ENCODE measurements at places on chromosomes 6 and 20.
A peak's percentile ranks its signal among the peaks of the same experiment; 100 is the strongest.

- no peak for DNase-seq
Measured at GRCh38 chr6:4341078-4341797, 205.9 kb upstream of the ECI2 start.

GRCh38 chr20:53247468-53248103 lies 275.4 kb downstream of the TSHZ2 start:
- no peak for DNase-seq

GRCh38 chr20:50099565-50099991 lies 13.4 kb downstream of the UBE2V1 start:
- no peak for DNase-seq

DNA sequence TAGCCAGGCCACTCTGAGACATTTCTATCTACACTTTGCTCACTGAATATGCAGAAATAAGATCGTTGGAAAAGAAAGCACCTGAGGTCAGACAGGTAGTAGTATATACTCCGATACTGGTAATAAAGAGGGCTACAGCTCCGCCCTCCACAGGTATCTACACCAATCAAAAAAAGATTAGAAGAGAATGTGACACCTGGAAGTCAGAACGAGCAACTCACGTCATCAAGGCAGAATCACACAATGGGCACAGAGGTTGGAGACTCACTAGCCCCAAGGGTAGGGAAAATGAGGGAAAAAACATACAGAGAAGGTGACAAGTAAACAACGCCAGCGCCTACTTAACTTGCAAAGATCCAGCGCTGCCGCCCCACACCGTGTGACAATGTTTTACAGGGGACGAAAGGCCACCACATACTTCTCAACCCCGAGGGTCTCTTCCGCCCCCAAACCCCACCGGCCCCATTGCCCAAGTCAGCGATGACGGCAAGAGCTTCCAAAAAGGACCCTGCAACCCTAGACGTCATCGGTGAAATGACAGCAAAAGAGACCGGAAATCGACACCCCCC lies 653 bp downstream of the LMBRD1 start:
- DNase-seq: peak; percentile 5

GRCh38 chr20:37349517-37350491 lies 3.9 kb downstream of the SRC start:
- DNase-seq: no peak

- DNase-seq: no peak
Measured at GRCh38 chr6:36479256-36479655, 36.5 kb downstream of the KCTD20 start.

- no peak for DNase-seq
Measured at GRCh38 chr20:32495949-32496348, 89.2 kb downstream of the NOL4L start.

GRCh38 chr6:63814459-63814858 lies 178.9 kb downstream of the PHF3 start:
- DNase-seq: no peak

- DNase-seq: no peak
Measured at GRCh38 chr6:84027340-84028181, 6.0 kb upstream of the MRAP2 start.

GRCh38 chr6:81547149-81547548 lies 205.3 kb downstream of the TENT5A start:
- DNase-seq: no peak

GRCh38 chr6:105680131-105680530 lies 277.2 kb upstream of the PREP start:
- DNase-seq: no peak

- DNase-seq: no peak
Measured at GRCh38 chr6:116278854-116279231, 887 bp downstream of the TSPYL1 start.

GRCh38 chr6:37029249-37029971 lies 24.0 kb downstream of the FGD2 start:
- no peak for DNase-seq

DNA sequence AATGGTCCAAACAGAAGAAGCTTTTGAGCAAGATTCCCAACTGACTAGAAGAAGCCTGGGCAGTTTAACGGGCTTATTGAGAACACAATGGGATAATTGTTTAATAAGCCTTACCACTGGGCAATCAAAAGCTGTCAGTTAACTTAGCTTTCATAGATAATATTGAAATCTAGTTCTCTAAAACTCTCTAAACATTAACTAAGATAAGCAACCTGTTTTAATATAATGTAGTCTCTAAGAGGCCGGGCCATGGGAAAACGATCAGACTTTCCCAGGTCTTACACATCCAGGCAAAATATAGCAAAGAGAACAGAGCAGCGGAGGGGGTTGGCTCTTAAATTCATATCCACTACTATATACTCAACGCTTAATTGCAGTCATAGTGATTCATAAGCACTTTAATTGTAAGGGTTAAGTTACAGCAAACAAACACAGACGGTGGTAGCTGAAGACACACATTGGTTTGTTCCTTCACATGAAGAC lies 128.0 kb upstream of the FAM83B start:
- no peak for DNase-seq

DNA sequence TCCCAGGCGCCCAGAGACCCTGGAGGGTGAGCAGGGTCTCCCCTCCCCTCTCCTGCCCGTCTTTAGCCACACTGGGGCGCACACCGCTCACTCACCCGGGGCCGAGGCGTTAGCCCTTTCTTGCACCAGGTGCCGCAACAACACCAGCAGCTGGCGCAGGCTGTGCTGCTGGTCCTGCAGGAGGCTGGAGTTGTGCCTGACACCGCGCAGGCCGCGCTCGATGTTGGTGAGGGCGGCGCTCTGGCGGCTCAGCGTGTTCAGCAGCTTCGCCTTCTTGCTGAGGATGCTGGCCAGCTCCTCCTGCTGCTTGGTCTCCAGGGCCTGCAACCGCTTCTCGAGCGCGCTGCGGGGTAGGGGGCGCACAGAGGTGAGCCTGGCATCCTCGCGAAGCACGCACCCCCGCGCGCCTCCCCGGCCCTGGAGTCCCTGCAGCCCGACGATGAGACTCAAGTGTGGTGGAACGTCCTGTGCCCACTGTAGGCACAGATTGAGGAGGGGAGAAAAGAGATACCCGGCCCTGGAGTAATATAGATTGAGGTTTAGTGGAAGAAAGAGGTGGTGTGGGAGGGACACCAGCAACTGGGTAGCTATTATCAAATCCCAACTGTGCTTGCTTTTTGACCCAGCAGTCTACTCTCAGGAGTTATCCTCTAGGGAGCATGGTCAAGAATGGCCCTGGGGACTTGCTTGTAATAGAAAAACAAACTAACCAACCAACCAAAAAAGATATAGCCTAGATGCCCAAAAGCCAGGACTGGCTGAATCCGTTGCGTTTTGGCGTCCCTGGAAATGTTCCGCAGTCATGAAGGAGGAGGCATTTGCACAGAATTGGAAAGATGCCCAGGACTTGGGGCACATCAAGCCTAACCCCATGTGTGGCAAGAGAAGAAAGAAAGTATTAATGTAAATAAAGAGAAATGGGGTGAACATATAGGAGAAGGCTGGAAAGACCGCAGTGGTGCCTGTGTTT lies 30.9 kb downstream of the ANGPT4 start:
- DNase-seq: no peak

DNA sequence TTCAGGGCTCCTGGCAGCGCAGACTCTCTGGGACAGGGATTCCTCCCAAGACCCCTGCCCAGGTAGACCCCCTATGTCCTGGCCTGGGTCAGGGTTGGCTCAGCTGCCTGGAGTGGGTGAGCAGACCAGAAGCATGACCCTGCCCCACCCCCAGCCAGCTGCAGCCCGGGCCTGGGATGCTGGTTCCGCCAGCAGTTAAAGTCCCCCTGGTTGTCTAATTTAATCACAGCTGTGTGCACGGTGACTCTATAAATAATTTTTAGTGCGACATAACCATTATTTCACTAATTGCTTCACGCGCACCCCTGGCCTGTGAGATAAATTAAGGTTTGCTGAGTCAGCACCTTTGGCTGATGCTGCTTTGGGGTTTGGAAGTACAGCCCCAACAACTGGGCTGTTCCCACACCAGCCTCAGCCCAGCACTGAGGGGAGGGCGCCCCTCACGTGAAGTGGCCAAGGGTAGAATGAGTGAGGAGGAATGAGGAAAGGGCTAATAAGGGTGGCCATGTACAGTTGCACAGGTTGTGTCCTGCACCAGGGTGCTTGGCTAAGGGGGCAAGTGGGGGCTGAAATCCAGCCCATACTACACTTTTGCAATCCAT lies 26.1 kb upstream of the CDH22 start:
- no peak for DNase-seq

GRCh38 chr6:105750089-105750488 lies 336.0 kb upstream of the PRDM1 start:
- no peak for DNase-seq

DNA sequence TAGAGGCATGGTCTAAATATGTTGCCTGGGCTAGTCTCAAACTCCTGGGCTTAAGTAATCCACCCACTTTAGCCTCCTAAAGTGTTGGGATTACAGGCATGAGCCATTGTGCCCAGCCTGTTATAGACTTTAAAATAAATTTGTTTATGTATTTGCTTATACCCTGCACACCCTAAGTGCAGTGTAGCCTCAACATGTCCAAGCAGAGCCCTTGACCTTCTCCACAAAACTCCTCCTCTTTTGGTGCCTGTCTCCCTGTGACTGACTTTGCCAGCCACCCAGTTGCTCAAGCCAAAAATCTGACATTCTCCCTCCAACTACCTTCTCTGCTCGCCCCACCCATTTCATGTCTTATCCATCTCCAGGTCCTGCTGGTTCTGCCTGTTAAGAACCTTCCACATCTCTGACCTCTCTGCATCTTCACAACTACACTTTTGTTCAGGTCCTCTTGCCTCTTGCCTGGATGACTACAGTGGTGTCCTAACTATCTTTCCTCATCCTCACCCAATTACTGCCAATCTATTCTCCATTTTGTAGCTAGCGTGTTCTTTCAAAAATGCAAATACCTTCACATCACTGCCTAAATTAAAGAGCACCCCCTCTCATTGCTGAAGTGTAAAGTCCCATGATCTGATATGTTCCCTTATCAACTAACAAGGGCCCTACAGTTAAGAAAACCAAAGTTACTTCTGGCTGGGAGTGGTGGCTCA lies 11.2 kb upstream of the KIFC1 start:
- DNase-seq: no peak

DNA sequence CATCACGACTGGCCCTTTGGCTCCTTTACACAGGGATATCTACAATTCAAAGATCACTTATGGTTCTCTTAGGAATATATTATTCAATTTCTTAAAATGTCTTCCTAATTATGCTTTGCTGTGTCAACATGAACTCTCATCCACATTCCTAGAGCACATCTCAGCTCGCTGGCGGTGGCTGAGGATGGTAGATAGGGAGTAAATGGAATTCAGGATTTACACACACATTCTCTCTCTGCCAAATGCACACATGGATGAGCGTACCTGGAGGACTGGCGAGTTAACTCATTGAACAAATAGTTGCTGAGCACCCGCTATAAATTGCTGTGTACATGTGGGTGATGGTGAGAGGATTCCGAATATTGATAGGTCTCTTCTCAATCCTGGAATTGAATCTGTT lies 4.8 kb upstream of the MRPS10 start:
- DNase-seq: no peak

DNA sequence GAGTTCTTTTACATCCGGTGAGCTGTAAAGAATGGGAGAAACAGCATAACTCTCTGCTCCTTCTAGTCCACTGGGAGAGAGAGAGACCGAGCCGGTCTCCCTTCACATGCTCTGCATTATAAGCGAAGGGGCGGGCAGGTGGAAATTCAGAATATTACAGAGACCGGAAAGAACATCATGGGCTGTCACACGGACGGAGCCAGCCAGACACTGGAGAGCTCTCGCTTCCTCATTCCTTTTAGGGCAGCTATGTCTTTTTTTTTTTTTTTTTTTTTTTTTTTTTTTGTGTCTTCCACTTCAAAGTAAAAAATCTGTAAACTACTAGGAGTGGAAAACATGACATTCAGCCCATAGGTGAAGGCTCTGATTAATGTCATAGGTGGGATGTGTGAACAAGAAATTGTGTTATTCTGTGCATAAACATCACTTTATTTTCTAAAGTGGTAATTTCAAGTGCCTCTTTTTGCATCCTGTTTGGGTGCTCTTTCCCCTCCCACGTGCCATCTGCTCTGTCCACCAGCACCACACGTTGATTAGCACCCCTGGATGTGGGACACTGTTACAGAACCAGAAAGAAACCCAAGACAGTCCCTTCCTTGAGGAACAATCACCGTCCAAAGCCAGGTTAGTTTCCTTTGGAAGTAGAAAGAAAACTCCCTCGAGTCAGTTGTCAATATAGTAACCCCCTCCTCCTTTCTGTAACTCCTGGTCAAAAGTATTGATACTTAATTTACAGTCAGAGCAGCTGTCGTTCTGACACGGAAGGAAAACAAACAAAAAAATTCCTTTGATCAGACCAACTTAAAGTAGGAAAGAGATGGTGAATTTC lies at the start of gene TAGAP:
Gene TAGAP (minus strand): TSS at position 93 of the 829 bp plus-strand sequence. CDS start 845 bp downstream, outside the sequence.
- peak; percentile 75 for DNase-seq

DNA sequence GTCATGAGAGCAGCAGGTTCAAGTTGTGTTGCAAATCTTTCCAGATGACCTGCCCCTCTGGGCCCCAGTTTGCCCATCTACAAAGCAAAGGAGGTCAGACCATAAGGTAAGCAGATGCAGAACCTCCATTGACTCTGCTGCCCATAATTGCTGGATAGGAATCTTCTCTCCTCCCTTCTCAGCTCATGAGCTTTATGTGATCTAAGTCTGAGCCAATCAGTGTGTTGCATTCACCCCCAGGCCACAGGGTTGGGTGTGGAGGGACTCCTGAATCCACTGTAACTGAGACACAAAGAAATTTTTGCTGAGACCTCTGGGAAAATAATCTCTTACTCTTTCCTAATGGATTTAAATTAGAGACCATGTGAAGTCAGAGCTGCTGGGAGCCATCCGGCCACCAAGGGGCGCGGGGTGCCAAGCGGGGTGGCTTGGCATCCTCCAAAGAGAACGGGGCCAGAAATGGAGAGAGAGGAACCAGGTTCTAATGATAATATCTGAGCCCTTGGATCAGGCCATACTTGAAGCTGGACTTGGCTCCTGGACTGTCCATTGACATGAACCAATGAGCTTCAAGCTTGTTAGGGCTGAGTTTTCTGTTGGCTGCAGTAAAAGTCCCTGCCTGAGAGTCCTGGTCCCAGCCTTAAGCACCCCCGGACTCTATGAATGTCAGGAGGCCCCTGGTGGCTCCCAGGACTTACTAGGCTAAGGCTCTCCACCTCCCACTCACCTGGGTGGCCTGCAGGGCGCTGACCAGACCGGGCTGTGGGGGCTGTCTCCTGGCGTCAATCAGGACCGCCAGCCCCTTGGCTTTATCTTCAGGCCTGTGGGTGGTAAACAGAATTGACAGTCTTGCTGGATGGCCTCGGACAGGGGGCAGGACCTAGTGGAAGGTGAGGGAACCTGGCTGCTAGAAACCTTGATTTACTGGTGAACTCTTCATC lies 32.8 kb downstream of the KIAA1755 start:
- no peak for DNase-seq
